Muscle of arm (tissue), 14 donors: ENCODE measurements at places on chromosomes 3 and 15. TPM values are rescaled to one million over a fixed set of nuclear protein-coding genes. Genes with fewer than 3 reads are reported as not detected.

DNA sequence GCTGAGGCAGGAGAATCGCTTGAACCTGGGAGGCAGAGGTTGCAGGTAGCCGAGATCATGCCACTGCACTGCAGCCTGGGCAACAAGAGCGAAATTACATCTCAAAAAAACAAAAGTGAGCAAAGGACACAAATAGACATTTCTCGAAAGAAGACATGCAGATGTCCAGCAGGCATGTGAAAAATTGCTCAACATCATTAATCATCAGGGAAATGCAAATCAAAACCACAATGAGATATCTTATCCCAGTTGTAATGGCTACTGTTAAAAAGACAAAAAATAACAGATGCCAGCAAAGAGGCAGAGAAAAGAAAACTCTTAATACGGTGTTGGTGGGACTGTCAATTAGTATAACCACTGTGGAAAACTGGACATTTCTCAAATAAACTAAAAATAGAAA, 20.9 kb downstream of the ASB7 start:
- DNase-seq: no peak

- no peak for DNase-seq
Observed at GRCh38 chr3:153640689-153641665, 479.0 kb downstream of the RAP2B start.

DNA sequence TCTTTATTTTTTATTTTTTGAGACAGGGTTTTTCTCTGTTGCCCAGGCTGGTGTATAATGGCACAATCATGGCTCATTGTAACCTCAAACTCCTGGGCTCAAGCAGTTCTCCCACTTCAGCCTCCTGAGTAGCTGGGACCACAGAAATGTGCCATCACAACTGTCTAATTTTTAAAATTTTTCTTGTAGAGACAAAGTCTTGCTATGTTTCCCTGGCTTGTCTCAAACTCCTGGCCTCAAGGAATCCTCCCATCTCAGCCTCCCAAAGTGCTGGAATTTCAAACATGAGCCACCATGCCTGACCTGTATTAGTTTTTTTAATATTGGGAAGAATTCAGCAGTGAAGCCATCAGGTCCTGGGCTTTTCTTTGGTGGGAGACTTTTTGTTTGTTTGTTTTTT, 13.6 kb upstream of the CLDN11 start:
- no peak for DNase-seq

GRCh38 chr3:193593668-193594030, 641 bp downstream of the OPA1 start:
- no peak for DNase-seq

GRCh38 chr15:51356983-51357382, 15.5 kb downstream of the GLDN start:
- DNase-seq: no peak

DNA sequence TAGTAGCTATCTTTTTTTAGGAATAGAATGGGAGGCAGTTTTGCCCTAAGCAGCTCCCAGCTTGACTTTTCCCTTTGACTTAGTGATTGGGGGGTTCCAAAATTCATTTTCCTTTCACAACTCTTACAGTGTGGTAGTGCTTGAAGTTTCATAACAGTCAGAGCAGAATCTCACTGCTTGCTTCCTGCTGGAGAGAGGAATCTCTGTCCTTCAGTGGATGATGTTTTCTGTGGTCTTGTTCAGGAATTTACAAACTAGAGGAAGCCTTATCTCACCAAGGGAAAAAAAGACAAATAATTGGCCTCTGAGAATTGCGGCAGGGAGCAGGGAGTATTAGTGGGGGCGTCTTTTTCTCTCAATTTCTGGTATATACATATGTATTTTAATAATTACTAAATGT, 326.6 kb upstream of the C2CD4B start:
- DNase-seq: no peak

- peak; percentile 34 for DNase-seq
Observed at GRCh38 chr15:59892985-59893384, 111.1 kb upstream of the FOXB1 start.

GRCh38 chr15:39552556-39552955, 28.3 kb upstream of the THBS1 start:
- DNase-seq: no peak

DNA sequence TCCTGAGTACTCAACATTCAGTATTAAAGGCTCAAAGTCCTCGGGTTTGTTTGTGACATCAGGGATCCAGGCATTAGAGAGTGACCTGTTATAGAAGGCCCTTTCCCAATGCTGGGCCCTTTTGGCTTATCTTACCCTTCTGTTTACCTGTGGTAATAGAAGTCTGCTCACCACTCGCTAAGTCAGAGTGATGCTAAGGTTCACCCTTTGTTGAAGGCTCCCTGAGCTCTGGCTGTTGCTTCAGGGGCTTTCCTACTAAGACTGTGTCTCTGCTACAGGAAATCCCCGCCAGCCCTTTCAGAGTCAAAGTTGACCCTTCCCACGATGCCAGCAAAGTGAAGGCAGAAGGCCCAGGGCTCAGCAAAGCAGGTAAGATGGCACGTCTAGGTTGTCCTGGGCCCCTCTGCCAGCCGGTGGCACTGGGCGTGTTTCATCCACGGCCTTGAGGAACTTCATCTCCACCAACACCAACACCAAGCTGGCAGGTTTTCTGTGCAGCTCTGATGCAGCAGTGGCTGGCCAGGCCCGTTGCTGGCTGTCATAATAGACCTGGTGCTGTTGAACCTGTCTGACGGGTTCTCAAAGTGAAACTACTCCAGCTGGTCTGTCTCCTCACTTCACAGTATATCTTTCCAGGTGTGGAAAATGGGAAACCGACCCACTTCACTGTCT, 99.1 kb downstream of the DNASE1L3 start:
- DNase-seq: no peak

DNA sequence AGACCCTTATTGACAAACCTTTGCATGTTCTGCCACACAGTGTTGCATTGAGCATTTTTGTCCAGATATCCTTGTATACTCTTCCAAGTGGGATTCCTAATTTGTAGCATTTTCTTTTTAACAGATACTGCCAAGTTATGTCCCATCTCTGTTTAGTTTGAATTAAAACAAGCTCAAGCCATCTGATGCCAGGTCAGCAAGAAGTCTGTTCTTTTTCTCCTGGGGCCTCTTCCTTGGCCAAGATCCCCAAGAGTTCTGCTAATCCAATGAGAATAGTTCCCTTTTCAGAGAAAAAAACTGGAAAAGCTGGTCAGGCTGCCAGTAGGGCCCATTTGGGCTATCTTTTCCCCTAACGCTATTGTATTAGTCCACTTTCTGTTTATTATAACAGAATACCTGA, 29.8 kb downstream of the GLDN start:
- no peak for DNase-seq

DNA sequence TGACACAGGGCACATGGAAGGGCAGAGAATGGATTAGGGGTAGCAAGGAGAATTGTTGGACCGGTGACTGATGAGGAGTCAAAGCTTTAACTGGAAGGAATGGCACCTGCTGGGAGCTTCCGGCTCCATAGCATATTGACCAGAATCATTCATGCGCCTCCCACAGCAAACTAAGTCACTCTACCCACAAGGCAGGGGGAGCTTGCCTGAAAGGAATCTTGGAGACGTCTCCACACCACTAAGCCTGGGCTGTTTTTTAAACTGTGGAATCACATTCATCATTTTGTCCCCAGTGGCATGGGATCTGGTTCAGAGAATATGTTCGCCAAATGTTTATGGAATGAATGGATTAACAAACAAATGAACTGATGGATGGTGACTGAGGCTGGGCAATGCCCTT, 57.0 kb upstream of the ITGA11 start:
- DNase-seq: no peak

- DNase-seq: no peak
Observed at GRCh38 chr3:150775001-150775599, 12.1 kb upstream of the SIAH2 start.

- no peak for DNase-seq
Observed at GRCh38 chr3:47186285-47186684, 22.4 kb upstream of the SETD2 start.

DNA sequence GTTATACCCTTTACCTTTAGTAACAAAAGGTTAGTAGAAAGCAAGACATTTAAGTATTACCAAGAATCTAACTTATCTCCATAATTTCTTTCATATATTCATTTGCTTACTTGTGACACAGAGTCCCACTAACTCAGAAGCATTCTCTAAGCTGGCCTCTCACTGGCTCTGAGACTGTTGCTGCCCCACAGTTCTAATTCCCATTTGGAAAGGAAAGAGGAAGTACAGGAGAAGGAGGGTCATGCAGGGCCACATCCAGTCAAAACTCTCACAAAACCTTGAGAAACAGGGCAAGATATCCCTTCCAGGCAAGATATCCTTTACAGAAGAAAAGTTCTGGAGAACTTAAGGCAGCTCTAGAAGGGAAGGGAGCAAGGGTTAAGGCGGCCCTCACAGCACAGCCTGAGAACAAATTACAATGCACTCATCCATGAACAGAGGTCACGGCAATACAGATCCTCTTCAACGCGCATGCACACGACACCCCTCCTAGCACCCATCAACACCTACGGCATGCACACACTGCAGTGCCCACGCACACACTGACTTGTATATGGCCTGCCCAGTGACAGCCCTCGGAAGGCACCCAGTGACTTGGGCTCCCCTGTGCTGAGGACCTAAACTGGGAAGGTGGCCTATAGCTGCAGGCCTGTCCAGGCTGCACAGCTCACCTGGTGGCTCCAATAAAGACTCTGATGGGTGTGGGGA, 13.0 kb upstream of the MYO5C start:
- DNase-seq: no peak

GRCh38 chr15:83066034-83066733, 868 bp downstream of the BTBD1 start:
- DNase-seq: peak; percentile 24

DNA sequence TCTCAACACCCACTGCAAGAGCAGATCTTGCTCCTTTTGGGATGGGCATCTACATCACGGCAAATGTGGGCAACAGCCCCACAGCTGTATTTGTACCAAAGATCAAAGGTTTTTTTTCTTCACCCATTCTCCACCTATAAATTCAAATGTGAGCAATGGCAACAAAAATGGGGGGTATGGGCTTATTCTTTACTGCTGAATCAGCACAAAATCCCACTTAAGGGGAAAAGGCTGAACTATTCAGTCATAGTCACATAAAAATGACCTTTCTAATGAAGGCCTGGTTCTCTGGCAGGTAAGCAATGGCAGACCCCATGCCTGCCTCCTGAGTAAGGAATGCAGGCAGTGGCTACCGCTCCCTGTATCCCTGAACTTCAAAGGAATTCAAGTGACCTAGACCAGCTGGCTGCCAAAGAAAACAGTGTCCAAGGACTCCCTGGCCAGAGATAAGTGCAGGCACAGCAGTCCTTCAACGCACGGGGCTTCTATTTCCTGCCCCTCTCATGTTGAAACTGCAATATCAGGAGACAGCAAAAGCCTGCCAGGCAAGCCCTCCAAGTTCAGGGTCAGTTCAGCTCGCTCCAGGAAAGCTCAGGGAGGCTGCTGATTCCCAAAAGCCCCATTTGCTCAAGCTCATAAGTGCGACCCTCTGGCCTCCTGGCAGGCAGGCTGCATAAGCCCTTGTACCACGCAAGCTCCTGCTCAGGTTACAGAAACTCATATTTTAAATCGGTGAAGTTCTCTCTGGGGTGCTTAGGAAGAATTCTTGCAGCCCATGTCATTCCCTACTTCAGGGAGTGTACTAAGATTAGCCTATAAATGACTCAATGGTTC, 134.1 kb downstream of the PDZRN3 start:
- no peak for DNase-seq

GRCh38 chr3:26406636-26407035, 215.9 kb upstream of the LRRC3B start:
- DNase-seq: no peak

GRCh38 chr3:172159962-172160538, 120.7 kb downstream of the FNDC3B start:
- no peak for DNase-seq

DNA sequence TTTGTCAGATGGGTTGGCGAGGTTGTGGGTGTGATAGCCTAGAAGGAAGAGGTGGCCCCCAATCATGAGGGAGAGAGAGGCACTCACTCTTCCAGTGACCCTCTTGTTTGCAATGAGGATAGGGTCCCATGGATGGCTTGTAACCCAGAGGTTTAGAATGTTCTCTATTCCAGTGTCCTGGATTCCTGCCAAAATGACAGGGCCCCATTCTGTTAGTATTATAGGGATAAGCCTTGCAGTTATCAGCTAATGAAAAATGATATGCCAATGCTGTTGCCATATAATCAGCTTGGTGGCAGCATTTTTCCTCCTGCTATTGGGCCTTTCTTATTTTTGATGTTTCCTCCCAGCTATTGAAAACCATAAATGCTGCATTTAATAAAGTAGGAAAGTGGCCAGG, 23.3 kb upstream of the SENP7 start:
- DNase-seq: no peak

DNA sequence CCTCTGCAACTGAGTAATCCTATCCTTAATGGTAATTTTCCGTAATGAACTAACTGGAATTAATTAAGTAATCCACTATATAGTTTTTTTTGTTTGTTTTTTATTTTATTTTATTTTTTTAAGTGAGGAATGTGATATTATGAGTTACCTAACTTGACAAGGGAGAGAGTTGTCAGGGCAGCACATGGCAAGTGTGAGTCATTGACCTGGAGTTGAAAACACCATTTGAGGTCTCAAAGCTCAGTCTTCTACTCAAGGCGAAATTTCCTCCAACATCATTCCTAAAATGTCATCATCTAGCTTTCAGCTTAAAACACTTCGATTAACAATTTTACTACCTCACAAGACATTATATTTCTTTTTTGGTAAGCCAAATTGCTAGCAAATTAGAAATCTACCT, 87.8 kb downstream of the NECTIN3 start:
- no peak for DNase-seq

DNA sequence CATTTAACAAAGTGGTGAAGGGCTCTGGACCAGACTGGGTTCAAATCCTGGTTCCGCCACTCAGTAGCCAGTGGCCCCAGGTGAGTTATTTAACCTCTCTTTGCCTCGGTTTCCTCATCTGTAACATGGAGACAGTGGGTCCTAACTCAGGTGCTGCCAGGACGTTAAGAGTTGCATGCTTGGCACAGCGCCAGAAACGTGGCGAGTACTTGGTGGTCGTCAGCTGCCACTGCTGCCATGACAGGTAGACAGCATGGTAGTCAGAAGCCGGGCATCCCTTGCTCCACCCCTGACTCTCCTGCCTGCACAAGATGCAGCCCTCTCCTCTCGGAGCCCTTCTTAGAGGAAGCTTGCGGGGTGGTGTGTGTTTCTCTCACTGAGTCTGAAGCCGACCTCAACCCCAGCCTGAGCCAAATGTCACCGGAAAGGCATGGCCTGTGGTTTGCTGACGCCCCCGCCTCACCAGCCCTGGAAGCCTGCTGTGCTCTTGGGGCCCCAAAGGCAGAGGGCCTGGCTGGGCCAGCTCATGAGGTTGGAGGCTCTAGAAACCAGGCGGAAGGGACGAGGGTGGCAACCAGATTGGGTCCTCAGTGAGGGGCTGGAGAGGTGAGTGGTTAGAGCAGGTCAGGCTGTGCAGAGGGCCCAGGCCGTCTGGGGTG, 160.8 kb upstream of the TLE3 start:
- DNase-seq: no peak

GRCh38 chr15:61070111-61070901, 158.8 kb downstream of the RORA start:
- DNase-seq: no peak

- DNase-seq: no peak
Observed at GRCh38 chr15:80777137-80777536, 2.0 kb upstream of the CEMIP start.

GRCh38 chr3:99626417-99626788, 12.0 kb upstream of the COL8A1 start:
- DNase-seq: no peak

The LYZL4 gene
- not detected for polyA plus RNA-seq

The LRTM1 gene
- polyA plus RNA-seq: 1,405 TPM

The EPHB3 gene
- 39.2 TPM for polyA plus RNA-seq

The AP3S2 gene
- 25.9 TPM for polyA plus RNA-seq

The CIDEC gene
- 0.53 TPM for polyA plus RNA-seq

The TYRO3 gene
- polyA plus RNA-seq: 18.2 TPM

The SERPINI2 gene
- not detected for polyA plus RNA-seq

The ARHGEF26 gene
- 8.8 TPM for polyA plus RNA-seq

The SLC51B gene
- not detected for polyA plus RNA-seq

The STAB1 gene
- polyA plus RNA-seq: 29.2 TPM
